Sciatic nerve (tissue), 2 donors: ENCODE measurements at places on chromosomes 4 and X.

DNA sequence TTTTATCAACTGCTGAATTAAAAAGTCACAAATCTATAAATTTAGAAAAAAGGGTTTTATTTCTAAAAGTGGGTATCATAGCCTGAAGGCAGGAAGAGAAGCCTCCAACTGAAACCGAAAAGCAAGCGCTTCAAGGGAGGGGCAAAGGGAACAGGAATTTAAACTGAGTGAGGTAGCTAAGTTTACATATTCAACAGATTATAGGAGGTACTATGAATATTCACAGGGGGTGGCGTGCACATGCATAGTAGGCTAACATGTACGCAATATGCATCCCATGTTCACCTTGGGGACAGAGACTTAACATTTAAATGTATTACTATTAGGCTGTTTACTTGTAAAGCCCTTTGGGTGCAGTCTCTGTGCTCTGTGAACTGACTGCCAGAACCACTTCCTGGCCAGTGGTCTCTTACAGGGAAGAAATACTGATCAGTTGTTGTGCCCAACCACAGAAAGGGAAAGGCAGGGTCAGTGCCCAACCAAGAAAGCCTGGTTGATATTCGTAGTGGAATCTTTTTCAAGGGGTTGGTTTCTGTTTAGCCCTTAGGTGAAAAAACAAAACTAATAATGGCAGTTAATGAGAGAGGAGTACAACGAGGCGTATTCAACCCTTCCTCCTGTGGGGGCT, 168.7 kb upstream of the GALNTL6 start:
- DNase-seq: no peak

DNA sequence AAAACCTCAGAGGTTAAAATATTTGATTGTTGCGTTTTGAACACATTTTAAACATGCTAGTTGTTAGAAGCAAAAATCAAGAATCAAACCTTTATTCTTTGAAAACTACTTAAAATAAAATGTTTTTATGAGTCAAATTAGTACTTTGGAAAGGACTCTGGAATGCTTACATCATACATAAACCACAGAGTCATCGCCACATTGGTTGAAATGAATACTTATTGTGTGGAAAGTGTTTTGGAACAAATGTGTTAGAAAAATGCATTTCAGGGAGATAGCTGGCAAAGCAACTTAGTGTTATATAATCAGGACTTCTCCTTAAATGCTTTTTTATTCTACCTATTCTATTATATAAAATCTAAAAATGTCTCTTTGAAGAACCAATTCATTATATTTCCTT, 49.4 kb upstream of the CAMK2D start:
- DNase-seq: no peak

GRCh38 chr4:101183221-101183620, 164.1 kb downstream of the PPP3CA start:
- DNase-seq: no peak

GRCh38 chrX:110318664-110318968, 731 bp upstream of the AMMECR1 start:
- DNase-seq: no peak

- no peak for DNase-seq
These were observed 31.7 kb upstream of the PDLIM3 start for GRCh38 chr4:185566972-185567371.

GRCh38 chr4:8579526-8580320, 469 bp upstream of the GPR78 start:
- DNase-seq: no peak

DNA sequence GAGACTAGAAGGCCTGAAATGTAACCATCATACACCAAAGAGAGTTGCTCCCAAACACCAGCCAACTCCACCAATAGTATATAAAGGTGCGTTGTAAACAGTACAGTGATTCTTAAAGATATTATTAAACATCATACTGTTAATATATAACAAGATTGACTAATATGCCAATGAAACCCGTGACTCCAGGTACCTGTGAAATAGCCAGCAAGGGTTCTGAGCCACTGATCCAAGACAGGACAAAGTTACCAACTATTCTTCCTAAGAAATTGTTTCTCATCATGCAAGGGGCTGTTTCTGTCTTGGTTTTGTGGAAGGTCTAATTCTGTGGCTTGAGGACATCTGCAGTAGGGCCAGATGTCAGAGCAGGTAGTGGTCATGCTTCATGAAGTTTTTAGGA, 47.2 kb downstream of the FHL1 start:
- DNase-seq: no peak

- DNase-seq: peak; percentile 67
These were observed 101.9 kb downstream of the MAML3 start for GRCh38 chr4:140052050-140052449.

GRCh38 chrX:151393514-151393913, 3.5 kb upstream of the VMA21 start:
- no peak for DNase-seq

GRCh38 chr4:82801910-82802521, 3.4 kb upstream of the SCD5 start:
- no peak for DNase-seq

DNA sequence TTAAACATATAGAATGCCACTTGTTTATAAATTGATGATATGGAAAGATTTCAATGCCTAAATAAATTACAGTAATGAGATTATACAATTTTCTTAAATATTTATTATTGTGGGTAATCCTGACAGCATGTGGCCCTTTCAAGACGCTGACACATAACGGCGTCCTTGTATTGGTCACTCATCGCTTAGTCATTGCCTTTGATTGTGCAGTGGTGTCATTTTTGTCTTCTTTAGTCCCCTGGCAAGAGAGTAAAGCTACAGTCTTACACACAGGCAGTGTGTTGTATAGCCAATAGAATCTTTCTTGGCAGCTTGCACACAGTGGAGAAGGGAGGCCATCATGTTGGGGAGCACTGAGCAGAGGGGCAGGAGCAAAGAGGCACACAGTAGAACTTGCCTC, 361.8 kb upstream of the GALNT7 start:
- no peak for DNase-seq

- no peak for DNase-seq
These were observed 2.2 kb upstream of the RTL8B start for GRCh38 chrX:135024526-135024925.

DNA sequence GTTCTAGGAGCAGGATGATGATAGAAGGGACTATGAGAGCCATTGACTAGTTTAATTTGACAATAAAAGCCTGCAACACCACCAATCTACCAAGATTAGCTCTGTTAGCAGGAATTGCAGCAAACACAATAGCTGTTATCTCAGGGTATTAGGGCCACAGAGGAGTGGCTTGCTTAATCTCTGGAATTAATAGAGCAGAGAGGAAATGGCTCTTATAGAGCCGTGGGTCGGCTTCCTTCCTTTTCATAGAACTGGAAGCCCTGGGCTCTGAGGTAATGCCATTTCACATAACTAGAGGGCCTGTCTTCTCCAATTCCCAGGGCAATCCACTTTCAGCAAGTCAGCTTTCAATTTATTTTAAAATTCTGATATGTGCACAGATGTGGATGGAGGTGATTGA, 83.0 kb downstream of the MAMLD1 start:
- DNase-seq: no peak

- DNase-seq: no peak
These were observed 37.2 kb upstream of the FAM9B start for GRCh38 chrX:9071031-9071650.

GRCh38 chr4:169305651-169306050, 34.9 kb upstream of the SH3RF1 start:
- no peak for DNase-seq

GRCh38 chrX:154602226-154602625, 16.9 kb downstream of the CTAG1B start:
- no peak for DNase-seq

- no peak for DNase-seq
These were observed 28.8 kb downstream of the COL4A5 start for GRCh38 chrX:108468486-108468885.

DNA sequence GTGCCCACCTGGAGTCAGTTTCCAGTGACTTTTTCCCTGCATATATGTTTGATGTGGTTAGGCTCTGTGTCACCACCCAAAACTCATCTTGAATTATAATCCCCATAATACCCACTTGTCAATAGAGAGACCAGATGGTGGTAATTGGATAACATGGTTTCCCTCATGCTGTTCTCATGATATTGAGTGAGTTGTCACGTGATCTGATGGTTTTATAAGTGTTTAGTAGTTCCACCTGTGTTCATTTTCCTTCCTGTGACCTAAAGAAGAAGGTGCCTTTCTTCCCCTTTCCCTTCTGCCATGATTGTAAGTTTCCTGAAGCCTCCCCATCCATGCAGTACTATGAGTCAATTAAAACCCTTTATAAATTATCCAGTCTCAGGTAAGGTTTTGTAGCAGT, 740.9 kb downstream of the ARAP2 start:
- DNase-seq: no peak

- DNase-seq: no peak
These were observed 13.6 kb downstream of the SH3RF1 start for GRCh38 chr4:169256856-169257761.

- DNase-seq: no peak
These were observed 99.8 kb upstream of the H2AZ1 start for GRCh38 chr4:100049872-100050271.

DNA sequence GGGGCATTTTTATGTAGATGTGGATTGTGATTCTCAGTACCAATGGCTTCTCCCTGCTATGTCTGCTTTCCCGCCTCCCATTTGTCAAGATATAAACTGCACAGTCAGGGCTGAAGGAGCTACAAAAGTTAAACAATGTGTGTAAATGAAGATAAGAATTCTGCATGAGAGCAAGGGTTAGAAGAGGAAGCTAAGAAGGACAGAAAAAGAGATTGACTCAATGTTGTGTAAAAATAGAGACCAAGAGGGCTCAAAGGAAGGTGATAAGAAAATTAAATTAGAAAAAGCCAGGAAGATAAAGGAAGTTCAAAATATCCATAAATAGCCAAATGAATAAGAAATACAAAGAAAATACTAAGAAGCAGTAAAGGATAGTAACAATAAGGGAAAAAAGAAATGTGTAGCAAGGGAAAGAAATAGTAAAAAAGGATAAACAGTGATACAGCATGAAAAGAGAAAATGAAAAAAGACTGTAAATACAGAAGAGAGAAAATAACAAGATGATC, 82.5 kb downstream of the AMELX start:
- no peak for DNase-seq

DNA sequence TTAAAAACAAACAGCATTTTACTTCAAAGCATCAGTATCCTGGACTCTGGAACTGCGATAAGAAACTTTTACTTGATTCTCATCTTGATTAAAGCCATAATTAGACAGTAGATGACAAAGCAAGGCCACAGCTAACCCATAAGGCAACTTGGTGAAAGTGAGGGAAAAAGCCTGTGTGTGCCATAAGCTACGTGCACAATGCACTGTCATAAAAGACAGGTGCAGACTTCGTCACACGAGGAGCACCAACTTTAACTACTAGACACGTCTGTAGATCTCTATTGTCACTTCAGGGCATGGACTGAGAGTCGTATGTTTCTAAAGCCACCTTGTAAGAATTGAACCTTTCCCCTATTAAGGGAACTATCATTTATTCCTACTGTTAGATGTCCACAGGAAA, 13.1 kb downstream of the CTPS2 start:
- no peak for DNase-seq

GRCh38 chr4:173264245-173264644, 69.9 kb downstream of the HMGB2 start:
- DNase-seq: no peak

DNA sequence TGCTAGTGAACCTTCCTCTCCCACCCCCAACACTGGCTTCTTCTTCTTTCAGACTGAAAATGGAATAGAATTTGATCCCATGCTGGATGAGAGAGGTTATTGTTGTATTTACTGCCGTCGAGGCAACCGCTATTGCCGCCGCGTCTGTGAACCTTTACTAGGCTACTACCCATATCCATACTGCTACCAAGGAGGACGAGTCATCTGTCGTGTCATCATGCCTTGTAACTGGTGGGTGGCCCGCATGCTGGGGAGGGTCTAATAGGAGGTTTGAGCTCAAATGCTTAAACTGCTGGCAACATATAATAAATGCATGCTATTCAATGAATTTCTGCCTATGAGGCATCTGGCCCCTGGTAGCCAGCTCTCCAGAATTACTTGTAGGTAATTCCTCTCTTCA, 14.7 kb downstream of the TNMD start:
- no peak for DNase-seq

- DNase-seq: no peak
These were observed 29.5 kb downstream of the CXXC4 start for GRCh38 chr4:104465201-104465600.
